Activated CD4-positive, alpha-beta T cell treated with anti-CD3 and anti-CD28 coated beads, Interleukin-2, amount 10 ng/mL, durations not matched to agents 24 days and 14 days (primary cell): ENCODE measurements at places on chromosomes 11 and 22.

DNA sequence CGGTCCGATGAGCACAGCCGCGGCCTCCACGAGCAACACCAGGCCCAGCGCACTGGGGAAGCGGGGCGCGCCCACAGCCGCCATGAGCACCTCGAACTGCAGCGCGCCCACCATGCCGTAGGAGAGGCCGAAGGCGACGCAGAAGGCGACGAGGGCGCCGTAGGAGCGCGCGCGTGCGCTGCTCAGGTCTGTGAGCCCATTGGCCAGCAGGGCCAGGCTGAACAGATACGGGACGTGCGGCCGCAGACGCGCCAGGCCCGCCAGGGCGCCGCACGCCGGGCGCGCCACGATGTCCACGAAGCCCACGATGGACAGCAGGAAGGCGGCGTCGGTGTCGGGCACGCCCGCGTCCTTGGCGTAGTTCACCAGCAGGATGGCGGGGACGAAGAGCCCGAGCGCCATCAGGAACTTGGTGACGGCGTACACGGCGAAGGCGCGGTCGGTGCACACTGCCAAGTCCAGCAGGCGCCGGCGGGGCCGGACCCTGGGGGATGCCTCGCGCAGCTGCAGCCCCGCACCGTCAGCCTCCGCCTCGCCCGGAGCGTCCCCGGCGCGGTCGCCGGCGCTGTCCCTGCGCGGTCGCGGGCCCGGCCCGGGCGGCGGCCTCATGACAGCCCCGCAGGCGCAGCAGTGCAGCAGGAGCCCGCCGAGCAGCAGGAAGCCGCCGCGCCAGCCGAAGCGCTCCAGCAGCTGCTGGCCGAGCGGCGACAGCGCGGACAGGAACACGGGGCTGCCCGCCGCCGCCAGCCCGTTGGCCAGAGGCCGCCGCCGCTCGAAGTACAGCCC is 2.9 kb downstream of the SLC16A8 start:
- DNase-seq: peak; percentile 65

GRCh38 chr22:30920407-30920806 is 48.2 kb downstream of the MORC2 start:
- peak; percentile 95 for DNase-seq

- DNase-seq: no peak
These were observed 23.6 kb upstream of the CACNG2 start for GRCh38 chr22:36727110-36727509.

- peak; percentile 89 for DNase-seq
These were observed 419 bp downstream of the ANKRD54 start for GRCh38 chr22:37843741-37844089.

- DNase-seq: no peak
These were observed 2.2 kb downstream of the C11orf24 start for GRCh38 chr11:68269414-68270081.

DNA sequence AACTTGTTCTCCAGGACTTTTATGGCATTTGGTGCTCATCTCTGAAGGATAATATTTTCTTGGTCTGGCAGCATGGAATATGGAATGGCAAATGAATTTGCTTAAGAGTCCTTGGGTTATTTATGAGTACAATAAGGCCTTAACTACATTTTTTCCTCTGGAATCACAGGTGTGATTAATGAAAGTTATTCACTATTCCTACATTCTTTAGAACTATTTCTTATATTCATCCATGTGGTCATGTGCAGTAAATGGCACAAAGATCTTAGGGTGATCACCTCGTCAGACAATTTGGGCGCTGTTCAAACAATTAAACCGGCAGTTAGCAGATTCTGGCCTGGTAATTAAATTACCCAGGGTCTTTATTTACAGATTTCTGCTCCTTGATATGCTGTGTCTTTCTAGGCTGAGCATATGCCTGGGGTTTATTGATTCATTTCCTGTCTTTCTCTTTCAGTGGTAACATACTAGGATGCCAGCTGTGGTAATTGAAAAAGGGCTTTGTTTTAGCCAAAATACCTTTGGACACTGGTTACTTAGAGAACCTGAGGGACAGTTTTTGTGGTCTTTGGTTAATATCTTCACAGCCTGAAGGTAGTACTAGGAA is 31.6 kb downstream of the SIK2 start:
- DNase-seq: no peak

- DNase-seq: no peak
These were observed 131.4 kb upstream of the UBASH3B start for GRCh38 chr11:122523846-122524805.

GRCh38 chr22:36892292-36892691 is 21.1 kb upstream of the CSF2RB start:
- no peak for DNase-seq

DNA sequence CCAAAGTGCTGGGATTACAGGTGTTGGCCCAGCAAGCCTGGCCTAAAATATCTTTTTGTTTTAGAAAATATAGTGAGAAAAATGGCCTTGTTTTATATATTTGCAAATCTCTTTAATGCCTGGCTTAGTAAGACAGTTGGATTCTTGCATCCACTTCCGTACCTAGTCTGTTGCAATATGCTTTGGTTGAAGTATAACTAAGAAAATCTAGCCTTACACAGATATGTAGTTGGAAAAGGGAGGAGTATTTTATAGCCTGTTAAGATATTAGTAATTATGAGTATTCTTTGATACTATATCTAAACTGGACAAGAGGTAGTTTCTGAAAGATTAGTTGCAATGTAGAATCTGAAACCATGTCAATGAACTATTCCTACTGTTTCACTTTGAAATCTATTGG is 65.1 kb downstream of the ZNRF3 start:
- DNase-seq: no peak

DNA sequence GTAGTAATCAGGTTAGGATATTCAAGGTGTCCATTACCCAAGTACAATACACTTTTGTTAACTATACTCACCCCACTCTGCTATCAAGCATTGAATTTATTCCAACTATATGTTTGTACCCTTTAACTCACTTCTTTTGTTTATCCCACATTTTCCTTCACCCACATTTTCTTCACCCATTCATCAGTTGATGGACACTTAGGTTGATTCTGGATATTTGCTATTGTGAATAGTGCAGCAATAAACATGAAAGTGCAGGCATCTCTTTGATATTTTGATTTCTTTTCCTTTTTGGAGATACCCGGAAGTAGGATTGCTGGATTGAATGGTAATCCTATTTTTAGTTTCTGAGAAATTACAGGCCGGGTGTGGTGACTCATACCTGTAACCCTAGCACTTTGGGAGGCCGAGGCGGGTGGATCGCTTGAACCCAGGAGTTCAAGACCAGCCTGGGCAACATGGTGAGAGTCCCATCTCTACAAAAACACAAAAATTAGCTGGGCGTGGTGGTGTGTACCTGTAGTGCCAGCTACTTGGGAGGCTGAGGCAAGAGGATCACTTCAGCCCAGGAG is 6.5 kb downstream of the TMEM25 start:
- no peak for DNase-seq

- no peak for DNase-seq
These were observed 74.0 kb downstream of the TRAF6 start for GRCh38 chr11:36436064-36436463.

GRCh38 chr22:17583151-17583550 is 19.9 kb downstream of the SLC25A18 start:
- DNase-seq: no peak

- no peak for DNase-seq
These were observed 161.9 kb downstream of the INSC start for GRCh38 chr11:15276621-15277020.

DNA sequence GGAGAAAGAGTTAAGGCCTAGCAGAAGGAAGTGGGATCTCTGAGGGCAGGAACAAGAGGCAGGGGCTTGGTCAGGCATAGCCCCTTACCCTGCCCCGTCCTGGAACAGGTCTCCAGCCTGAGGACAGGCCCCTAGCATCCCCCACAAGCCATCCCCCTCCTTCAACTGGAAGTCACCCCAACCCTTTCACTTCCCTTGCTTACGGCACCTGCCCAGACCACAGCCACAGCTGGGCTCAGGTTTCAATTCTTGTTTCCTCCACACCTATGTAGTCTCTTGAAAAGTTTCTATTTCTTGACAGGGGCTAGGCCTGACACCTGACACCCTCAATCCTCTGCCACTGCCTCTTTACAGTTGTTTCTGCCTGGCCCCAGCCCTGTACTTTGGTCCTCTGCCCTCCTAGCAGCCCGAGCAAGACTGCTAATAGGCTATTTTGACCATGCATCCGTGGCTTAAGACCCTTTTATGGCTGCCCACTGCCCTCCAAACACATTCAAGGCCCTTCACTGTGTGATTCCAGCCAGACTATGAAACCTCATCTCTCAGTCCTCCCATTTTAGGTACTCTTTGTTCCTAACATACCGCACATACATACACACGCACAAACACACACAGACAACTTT is 10.9 kb upstream of the FCHSD2 start:
- peak; percentile 88 for DNase-seq

DNA sequence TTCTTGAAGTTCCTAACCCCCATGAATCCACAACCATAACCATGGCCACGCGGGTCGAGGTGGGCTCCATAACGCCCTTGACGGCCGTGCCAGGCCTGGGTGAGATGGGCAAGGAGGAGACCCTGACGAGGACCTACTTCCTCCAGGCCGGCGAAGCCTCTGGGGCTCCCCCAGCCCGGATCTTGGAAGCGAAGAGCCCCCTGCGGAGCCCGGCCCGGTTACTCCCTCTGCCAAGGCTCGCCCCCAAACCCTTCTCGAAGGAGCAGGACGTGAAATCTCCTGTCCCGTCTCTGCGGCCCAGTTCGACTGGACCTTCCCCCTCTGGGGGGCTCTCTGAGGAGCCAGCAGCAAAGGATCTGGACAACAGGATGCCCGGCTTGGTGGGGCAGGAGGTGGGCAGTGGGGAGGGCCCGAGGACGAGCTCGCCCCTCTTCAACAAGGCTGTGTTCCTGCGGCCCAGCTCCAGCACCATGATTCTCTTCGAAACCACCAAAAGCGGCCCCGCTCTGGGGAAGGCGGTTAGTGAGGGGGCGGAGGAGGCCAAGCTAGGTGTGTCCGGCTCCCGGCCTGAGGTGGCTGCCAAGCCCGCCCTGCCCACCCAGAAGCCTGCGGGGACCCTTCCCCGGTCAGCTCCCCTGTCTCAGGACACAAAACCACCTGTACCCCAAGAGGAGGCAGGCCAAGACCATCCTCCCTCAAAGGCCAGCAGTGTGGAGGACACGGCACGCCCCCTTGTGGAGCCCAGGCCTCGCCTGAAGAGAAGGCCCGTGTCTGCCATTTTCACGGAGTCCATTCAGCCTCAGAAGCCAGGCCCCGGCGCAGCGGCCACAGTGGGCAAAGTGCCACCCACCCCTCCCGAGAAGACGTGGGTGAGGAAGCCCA is 75.7 kb downstream of the KIAA1671 start:
- peak; percentile 77 for DNase-seq

GRCh38 chr11:35814720-35815305 is 129.0 kb upstream of the LDLRAD3 start:
- no peak for DNase-seq

DNA sequence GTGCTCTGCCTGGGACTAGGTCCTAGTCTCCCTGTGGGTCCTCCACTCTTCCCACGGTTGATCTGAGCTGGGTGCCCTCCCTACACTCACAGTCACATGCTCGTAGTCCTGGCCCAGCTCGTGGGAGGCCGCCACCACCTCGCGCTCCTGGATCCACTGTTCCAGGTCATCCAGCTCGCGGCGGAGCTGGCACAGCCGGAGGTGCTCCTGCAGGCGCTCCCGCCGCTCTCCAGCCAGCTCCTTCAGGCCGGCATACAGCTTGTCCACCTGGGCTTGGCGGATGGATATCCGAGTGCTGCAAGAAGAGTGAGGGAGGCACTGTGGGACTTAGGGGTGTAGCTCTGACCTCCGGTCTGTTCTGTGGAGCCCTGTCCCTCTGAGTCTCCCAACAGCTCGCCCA is 14.8 kb upstream of the RBM4B start:
- no peak for DNase-seq

DNA sequence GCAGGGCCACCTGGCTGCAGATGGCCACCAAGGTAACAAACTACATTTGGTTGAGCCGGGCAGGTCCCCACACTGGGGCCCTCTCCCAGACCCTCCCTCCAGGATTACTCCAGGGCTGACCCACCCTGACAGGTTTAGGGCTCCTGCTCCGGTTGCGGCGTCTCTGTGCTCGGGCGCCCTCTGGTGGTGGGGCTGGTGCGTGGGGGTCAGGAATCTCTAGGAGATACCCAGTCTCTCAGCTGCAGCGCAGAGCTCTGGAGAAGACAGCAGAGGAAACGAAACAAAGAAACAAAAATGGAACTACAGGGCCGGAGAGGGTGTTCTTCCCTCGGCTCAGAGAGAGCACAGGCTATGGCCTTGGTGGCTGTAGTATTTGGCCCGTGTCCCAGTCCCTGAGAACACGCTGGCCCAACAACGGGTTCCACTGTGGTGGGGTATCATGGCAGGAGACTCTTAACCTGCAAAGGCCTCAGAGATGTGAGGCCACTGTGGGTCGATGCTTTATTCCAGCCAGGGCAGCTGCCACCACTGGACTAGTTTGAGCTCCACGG is 2.4 kb downstream of the C11orf96 start:
- DNase-seq: peak; percentile 93

DNA sequence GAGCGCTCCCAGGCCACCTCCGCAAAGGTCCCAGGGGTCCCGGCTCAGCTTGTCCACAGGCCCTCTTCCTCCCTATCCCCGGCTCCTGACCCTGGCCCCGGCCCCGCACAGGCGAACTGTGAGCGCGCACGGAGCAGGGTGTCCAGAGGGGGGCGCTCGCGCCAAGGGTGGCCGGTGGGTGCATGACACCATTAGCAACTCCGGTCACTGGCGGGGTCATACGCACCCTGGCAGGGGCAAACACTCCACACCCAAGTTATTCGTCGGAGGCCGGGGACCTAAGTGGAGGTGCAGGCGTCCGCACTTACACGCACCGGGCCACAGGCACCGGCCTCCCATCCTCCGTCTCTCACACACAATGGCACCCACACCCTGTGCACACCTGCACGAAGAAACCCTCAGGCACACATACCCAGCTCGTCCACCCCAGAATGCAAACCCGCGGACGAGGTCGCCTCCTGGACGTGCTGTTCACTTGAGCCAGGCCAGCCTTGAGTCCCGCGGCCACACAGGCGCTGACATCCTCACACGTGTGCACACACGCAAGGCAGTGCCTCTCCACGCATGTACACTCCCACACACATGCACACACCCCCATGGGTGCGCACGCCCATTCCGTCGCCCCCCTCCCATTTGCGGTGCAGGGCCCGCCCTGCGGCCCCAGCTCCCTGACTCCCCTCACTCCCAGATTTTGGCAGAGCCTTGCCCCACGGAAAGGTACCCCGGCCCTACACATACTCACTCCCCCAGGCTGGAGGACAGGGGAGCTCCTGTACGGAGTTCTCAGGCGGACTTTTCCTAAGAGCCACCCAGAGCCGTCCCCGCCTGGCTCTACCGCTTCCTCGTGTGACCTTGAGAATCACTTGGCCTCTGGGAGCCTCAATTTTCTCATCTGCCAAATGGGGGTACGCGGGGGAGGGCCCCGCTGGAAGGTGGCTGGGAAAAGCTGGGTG is at the start of gene RASGRP2:
Gene RASGRP2 (minus strand): TSS at position 552 of the 953 bp plus-strand sequence. CDS start 1,276 bp downstream, outside the sequence.
- peak; percentile 97 for DNase-seq

GRCh38 chr11:86244063-86244521 is 461 bp upstream of the EED start:
- peak; percentile 97 for DNase-seq

GRCh38 chr22:47569389-47570299 is 807.2 kb downstream of the TBC1D22A start:
- DNase-seq: no peak
